ENCODE measurements at places on chromosomes 11 and 22. TPM values are rescaled to one million over a fixed set of nuclear protein-coding genes. Genes with fewer than 3 reads are reported as not detected.

DNA sequence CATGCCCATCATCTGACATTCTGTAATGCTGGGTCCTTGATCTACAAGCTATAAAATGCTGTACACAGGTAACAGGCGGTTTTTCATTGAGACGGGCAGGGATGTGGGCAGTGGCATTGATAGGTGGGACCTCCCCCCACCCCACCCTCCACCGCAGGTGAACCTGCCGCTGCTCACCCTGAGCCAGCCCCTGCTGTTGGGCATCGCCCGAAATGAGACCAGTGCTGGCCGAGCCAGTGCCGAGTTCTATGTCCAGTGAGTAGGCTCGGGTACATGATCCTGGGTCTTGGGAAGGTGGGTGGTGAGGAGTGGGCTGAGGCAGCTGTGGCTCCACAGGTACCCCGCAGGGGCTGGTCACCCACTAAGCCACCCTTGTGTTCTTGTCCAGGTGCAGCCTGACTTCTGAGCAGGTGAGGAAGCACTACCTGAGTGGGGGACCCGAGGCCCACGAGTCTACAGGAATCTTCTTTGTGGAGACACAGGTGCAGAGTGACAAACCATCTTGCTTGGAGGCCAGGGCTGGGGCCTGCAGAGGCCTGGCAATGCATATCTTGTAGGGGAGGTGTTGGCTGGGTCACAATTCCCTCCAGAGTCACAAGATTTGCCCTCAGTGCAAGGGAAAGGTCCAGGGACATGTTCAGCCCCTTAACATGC, 1.1 kb upstream of the DNAJC4 start:
- no peak overlapping the region for H3K4me3 ChIP-seq
- peaks cover 21% of the 10 kb centered on the region for H3K4me1 ChIP-seq
- peak; percentile 39 for DNase-seq
- no peaks in the 10 kb centered on the region for H3K36me3 ChIP-seq
- no peaks in the 10 kb centered on the region for H3K27me3 ChIP-seq

DNA sequence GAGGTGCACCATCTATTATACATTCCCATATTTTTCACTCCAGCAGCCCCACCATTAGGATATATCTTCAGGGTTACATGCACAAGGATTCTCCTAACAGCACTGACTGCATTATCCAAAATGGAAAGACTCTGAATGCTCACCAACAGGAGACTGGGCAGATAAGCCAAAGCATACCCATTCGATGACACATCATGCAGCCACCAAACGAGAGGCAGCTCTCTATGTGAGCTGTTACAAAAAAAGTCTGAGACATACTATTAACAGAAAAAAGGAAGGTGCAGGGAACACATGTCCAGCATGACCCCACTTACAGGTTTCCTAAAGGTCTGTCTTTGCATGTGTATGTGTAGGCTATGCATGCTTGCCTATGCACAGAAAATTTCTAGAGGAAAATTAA, 12.4 kb upstream of the SERPIND1 start:
- H3K27me3 ChIP-seq = no peaks in the 10 kb centered on the region
- H3K4me3 ChIP-seq = no peak overlapping the region
- H3K27ac ChIP-seq = no peak overlapping the region
- H3K36me3 ChIP-seq = peaks cover 3% of the 10 kb centered on the region

- H3K4me1 ChIP-seq = no peaks in the 10 kb centered on the region
- H3K27me3 ChIP-seq = no peaks in the 10 kb centered on the region
- no peaks in the 10 kb centered on the region for H3K36me3 ChIP-seq
- peak overlapping the region; percentile 88 for H3K27ac ChIP-seq
These were observed 442 bp downstream of the COPB1 start for GRCh38 chr11:14499178-14499559.

- peaks cover 9% of the 10 kb centered on the region for H3K27me3 ChIP-seq
- DNase-seq = peak; percentile 67
- H3K4me3 ChIP-seq = peak overlapping the region; percentile 36
- peaks cover 5% of the 10 kb centered on the region for H3K4me1 ChIP-seq
- no peaks in the 10 kb centered on the region for H3K36me3 ChIP-seq
These were observed 13.3 kb upstream of the CACNA1I start for GRCh38 chr22:39556970-39557841.

DNA sequence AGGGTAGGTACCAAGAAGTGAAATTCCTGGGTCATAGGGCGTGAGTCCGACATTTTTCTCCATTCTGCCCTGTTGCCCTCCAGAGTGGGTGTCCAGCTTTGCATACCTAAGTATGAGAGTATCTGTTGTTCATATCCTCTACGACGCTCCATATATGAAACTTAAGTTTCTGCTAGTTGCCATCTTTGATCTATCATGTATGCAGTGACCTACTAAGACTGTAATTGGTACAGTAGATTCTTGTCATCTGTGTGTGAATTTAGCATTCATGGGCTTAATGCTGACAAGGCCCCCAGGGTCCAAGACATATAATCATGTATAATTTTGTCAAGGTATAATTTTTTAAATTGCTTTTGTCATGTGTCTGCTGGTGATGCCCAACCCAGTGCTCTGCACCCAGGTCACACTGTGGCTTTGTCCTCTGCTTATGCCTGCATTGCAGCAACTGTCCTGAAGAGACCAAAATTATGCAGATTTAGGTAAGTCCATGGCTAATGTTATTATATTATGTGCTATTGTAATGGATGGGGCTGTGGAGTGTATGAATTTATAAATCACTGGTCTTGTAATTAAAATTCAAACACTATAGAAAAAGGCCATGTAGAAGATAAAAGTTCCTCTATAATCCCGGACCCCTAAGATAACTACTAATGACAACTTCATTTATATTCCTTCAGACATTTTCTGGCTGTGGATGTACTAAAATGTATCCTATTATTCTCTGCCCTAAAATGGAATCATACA, 12.2 kb downstream of the NEAT1 start:
- H3K4me1 ChIP-seq = peaks cover 33% of the 10 kb centered on the region
- H3K27ac ChIP-seq = no peak overlapping the region
- H3K36me3 ChIP-seq = peaks cover 48% of the 10 kb centered on the region
- H3K27me3 ChIP-seq = no peaks in the 10 kb centered on the region

DNA sequence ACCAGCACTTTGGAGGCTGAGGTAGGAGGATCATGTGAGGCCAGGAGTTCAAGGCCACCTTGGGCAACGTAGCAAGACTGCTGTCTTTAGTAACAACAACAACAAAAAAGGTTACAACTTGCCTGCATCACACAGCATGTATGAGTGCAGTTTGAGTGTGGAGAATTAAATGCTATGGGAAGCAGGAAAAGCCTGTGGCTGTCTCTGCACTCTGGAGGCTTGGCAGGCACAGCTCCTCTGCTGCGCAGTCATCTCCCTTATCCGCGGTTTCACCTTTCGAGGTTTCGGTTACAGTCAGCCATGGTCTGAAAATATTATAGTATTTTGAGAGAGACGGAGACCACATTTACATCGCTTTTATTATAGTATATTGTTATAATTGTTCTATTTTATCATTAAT, 2.9 kb downstream of the MICAL2 start:
- H3K4me1 ChIP-seq = peaks cover under 1% of the 10 kb centered on the region
- no peaks in the 10 kb centered on the region for H3K36me3 ChIP-seq
- no peak overlapping the region for H3K4me3 ChIP-seq
- H3K27me3 ChIP-seq = no peaks in the 10 kb centered on the region

DNA sequence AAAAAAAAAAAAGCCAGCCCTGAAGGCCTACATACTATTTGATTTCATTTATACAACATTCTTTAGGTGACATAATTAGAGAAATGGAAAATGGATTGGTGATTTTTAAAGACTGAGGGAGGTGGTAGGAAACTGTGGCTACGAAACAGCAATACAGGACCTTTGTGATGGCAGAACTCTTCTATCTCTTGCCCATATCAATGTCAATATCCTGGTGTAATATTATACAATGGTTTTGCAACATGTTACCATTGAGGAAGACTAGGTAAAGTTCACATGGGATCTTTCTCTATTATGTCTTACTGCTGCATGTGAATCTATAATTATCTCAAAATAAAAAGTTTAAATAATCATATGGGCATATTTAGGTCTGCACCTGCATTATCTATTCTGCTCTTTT, 371.2 kb downstream of the ETS1 start:
- H3K27ac ChIP-seq = no peak overlapping the region
- DNase-seq = no peak
- no peak overlapping the region for H3K4me3 ChIP-seq
- no peaks in the 10 kb centered on the region for H3K36me3 ChIP-seq

- DNase-seq = no peak
- H3K4me1 ChIP-seq = no peaks in the 10 kb centered on the region
These were observed 276.6 kb upstream of the CADM1 start for GRCh38 chr11:115780646-115781362.

- no peaks in the 10 kb centered on the region for H3K27me3 ChIP-seq
- H3K27ac ChIP-seq = no peak overlapping the region
These were observed 18.5 kb upstream of the CACNG2 start for GRCh38 chr22:36722055-36722454.

GRCh38 chr22:17842386-17842785, 68.1 kb upstream of the BID start:
- no peaks in the 10 kb centered on the region for H3K27me3 ChIP-seq
- no peak overlapping the region for H3K27ac ChIP-seq
- no peaks in the 10 kb centered on the region for H3K4me1 ChIP-seq

DNA sequence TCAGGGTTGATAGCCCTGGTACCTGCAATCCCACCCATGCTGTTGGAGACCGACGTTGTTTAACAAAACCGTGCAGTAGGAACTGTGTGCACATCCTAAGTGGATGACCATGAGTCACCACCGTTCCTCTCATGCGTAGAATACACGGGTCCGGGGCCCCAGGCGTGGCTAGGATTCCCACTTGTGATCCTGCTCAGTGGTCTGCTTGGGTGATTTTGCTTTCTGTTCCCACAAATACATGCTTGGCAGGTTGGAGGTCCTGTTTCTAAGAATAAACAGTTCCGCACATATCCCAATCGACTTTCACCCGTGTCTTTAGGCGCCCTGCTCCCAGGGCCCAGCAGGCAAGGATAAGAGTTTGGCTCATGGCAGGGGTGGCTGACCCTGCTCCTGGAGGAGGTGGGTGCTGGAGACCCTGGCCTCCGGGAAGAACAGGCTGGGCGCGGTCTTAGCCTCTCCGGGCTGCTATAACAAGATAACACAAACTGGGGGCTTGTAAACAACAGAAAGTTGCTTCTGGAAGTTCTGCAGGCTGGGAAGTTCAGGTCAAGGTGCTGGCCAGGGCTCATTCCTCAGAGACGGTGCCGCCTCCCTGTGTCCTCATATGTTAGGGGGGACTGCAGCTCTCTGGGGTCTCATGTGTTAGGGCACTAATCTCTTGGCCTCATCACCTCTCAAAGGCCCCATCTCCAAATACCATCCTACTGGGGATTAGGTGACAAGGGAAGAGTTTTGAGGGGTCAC, 1028.3 kb downstream of the BRD1 start:
- no peaks in the 10 kb centered on the region for H3K27me3 ChIP-seq
- H3K36me3 ChIP-seq = no peaks in the 10 kb centered on the region
- H3K4me3 ChIP-seq = no peak overlapping the region
- H3K4me1 ChIP-seq = no peaks in the 10 kb centered on the region

- H3K27ac ChIP-seq = no peak overlapping the region
- no peaks in the 10 kb centered on the region for H3K36me3 ChIP-seq
- peaks cover 8% of the 10 kb centered on the region for H3K27me3 ChIP-seq
- H3K4me1 ChIP-seq = no peaks in the 10 kb centered on the region
These were observed 5.3 kb upstream of the DCUN1D5 start for GRCh38 chr11:103097279-103097678.

DNA sequence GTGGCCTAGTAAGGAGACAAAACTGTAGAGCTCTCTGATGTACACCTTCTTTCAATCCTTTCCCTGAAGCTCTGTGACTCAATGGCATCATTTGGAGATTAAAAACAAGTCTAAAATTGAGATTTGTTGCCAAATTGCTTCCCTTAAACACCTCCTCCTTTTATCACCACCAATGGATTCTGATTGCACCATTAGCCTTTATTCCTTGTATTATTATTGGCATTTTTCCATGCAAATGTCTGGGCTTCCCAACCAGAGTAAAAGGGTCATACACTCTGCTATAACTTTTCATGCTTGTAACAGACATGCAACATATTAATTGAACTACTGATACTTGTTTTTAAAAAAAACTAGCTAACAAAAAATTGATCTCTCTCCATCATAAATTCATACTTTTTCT, 124.2 kb downstream of the CCDC34 start:
- H3K36me3 ChIP-seq = no peaks in the 10 kb centered on the region
- DNase-seq = no peak
- H3K4me1 ChIP-seq = no peaks in the 10 kb centered on the region
- H3K27ac ChIP-seq = no peak overlapping the region

DNA sequence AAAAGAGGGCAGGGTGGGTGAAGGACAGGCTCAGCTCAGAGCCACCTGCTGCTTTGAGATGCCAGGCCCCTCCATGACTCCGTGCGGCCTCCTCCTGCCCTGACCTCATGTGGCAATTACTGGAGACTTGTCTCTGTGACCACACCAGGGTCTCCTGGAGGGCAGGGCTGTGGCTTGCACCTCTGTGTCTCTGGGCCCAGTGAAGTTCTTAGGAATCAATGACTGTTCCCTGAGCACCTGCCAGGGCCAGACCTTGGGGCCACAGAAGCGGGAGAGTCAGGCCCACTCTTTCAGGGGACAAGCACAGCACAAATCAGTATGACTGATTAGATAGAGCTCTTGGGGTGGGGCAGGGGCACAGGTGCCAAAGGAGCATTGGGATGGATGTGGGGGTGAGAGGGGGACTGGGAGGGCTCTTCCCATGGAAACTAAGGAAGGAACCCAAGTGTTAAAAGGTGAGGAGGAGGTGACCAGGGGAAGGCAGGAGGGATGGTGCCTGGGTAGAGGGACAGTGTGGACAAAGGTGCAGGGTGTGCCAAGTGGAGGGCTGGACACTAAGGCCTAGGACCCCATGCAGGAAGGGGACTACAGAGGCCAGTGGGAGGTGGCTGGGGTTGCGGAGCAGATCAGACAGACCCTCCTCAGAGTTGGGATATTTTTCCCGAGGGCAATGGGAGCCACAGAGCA, 77.3 kb upstream of the SHISAL1 start:
- no peak for DNase-seq
- H3K27ac ChIP-seq = no peak overlapping the region
- H3K4me1 ChIP-seq = no peaks in the 10 kb centered on the region
- no peak overlapping the region for H3K4me3 ChIP-seq

DNA sequence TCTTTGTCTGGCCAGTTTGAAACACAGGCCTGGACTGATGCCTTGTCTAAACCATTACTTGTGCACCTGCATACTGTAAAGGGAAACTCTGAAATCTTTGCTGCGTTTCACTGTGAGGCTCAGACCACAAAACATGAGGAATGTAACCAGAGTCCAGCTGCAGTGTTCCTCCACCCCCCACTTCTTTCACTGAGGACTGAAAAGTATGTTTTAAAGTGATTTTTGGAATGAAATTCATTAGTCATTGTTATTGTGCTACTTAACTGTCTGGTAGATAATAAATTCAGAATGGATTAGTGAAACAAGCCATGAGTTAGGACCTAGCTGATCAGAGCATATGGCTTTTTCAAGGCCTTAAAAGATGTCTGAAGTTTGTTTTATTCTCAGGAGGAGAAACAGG, 181.2 kb downstream of the WNT11 start:
- no peak overlapping the region for H3K4me3 ChIP-seq
- DNase-seq = no peak
- no peaks in the 10 kb centered on the region for H3K27me3 ChIP-seq
- no peak overlapping the region for H3K27ac ChIP-seq

The TRPM5 gene
- total RNA-seq = 0.70 TPM

The CYB5R2 gene
- total RNA-seq = 1.4 TPM

The CARD18 gene
- total RNA-seq = not detected

The RIBC2 gene
- not detected for total RNA-seq

The UPK3A gene
- total RNA-seq = not detected
